ENCODE measurements at places on chromosomes 5 and 9.
A peak's percentile ranks its signal among the peaks of the same experiment; 100 is the strongest.

GRCh38 chr9:114285166-114285867 lies 37.6 kb upstream of the ORM1 start:
- no peak for DNase-seq

DNA sequence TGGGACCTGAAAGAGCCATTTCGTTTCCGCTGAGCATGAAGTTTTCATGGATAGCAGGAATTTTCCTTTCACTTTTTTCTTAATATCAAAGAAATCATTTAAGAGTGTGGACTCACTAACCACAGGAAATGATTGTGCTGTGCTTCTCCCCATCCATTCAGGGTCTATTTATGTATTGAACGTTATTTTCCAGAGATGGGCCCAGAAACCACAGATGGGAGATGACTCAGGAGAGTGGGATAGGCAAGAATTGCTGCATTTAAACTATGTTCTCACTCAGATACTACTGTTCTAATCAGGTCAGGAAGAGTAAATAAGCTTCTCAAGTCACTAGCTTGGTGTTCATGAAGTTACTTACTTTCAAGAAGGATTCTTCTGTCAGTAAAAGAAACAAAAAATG lies 763.8 kb downstream of the DTWD2 start:
- peak; percentile 48 for DNase-seq

DNA sequence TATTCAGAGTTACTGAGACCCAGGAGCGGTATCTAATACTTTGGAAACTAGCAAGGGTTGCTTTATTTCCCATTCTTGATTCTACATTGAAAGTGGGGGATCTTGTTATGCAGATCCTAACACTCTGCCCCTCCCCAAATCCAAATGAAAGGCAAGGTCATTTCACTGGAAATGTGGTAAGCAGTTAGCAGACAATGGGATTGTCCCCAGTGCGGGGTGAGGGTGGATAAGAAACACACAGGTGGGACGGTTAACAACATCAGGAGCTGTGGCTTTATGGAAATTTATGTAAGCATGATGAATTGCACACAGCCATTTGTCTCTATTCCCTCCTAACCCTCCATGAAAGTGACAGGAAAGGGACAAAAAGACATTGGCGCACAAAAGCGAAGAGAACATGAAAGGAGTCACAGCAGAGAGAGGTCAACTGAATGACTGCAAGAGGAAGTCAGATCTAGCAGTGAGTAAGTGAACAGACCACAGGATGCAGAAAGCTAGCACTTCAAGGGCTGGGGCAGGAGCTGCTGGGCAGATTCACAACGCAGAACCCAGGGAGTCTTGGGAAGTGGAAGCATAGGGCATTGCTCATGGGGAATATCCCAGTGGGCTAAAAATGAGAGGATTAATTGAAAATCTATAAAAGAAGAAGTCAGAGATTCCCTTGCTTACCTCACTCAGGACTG lies 184.4 kb downstream of the HSD17B3 start:
- DNase-seq: no peak

- DNase-seq: no peak
Measured at GRCh38 chr5:142411656-142412425, 87.0 kb upstream of the SPRY4 start.

- no peak for DNase-seq
Measured at GRCh38 chr9:100394816-100395215, 32.1 kb upstream of the MSANTD3 start.

DNA sequence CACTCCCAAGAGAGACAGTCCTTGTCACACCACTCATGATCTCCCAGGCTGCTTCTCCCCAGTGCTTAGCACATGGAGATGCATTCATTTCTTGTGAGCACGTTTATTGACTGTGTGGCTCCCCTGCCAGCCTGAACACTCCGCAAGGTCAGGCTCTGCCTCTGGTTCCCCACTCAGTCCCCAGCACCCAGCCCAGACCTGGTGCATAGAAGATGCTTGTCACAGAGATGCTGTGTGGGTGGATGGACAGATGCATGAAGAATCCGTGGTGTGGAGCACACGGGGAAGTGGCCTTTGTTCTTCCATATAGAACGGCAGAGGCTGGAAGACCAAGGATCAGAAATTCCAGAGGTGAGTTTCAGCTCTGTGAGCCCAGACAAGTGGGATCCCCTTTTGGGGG lies 13.8 kb upstream of the CRB2 start:
- no peak for DNase-seq

DNA sequence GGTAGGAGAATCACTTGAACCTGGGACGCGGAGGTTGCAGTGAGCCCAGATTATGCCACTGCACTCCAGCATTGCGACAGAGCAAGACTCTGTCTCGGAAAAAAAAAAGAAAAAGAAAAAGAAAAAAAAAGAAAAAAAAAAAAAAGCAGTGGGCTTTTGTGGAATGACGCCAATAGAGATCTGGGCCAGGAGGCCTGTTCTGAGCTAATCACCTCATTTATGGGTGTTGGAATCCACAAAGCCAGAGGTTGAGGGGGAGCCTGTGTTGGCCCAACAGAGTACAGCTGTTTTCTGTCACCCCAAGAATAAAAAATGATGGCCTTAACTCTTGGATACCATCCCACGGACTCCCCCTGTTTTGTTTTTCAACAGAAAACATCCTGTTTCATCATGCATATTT lies 18.5 kb downstream of the OSTF1 start:
- no peak for DNase-seq

DNA sequence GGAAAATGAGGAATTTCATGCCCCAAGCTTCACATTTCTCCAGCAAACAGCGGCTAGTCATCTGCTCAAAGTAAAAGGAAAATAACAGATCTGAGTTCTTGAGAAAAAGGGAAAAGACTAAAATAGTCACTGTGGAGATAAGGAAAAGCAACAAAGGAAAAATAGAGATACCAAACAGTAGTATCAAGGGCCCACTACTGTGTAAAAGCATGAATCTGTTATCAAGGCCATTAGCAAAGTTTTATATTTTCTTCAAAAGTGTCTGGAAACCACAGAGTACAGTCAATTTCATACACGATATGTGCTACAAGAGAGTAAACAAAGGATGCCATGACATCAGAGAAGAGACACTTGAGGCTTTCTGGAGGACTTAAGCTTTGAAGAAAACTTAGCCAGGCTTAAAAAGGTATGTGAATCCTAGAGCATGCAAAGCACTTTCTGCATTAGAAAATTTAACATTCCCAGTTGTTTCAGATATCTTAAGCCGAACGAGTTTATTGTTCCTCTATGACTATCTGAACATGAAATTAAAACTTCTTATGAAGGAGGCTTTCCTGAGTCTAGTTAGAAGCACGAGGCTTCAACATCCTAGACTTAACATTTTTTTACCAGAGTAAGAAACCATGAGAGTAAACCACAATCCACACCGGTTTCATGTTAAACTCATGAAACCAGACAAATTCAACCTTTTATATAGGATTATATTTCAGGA lies 1.2 kb downstream of the TTC33 start:
- DNase-seq: no peak

GRCh38 chr9:138065287-138065686 lies 187.7 kb downstream of the CACNA1B start:
- DNase-seq: no peak

- peak; percentile 57 for DNase-seq
Measured at GRCh38 chr9:110152704-110153374, 55.1 kb downstream of the C9orf152 start.

DNA sequence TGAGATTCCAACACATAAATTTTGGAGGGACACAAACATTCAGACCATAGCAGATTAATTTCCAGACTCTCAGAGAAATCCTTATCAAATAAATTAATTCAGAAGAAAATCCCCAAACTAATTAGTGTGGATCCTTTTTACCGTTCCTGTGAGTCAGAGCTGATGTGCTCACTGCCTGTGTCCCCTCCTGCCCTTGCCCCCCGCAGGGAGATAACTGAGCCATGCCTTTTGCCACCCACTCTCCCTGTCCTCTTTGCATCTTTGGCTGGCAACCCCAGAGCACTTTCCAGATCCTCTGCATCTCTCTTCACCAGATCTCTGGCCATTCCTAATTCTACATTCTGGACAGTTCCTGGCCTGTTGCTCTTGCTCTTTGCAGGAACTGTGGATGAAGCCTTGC lies 135.4 kb upstream of the MAP1B start:
- no peak for DNase-seq

DNA sequence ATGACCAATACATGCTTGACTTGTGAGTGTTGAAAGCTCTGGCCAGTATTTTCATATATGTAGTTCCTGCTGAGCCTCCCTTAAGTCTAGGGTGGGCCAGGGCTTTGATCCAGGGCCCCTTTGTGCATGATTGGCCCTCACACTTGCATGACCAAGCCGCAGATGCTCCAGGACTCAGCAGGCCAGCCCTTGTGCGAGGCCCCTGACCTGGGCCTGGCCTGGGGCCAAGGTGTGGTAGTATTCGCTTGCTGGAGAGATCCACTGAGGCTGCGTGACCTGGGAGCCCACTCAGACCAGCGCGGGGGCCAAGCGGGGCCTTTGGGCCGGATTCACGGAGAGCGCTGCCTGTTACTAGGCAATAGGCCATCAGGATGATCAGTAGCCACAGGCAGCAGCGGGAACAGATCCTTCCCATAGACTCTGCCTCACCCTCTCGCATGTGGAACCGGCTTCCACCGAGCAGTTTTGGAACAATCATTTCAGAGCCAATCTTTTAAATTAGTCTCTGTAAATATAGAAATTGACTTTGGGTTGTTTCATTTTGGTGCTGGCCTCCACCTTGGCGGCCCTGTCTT lies 79.0 kb upstream of the PTCH1 start:
- DNase-seq: no peak
